ENCODE measurements at places on chromosomes 4 and X. TPM values are rescaled to one million over a fixed set of nuclear protein-coding genes. Genes with fewer than 3 reads are reported as not detected.

USP17L24 gene
- not detected for total RNA-seq

MAGEA6 gene
- not detected for total RNA-seq

- no peak for DNase-seq
These were observed 116.3 kb downstream of the STOX2 start for GRCh38 chr4:184021389-184021788.

- DNase-seq, result no peak
These were observed at the start of gene SLC26A1 for GRCh38 chr4:993111-994029. Gene SLC26A1 (minus strand): TSS chr4:993404. CDS start chr4:991703, 1,701 bp downstream.

GRCh38 chr4:78767350-78767749 is 8.8 kb upstream of the BMP2K start:
- DNase-seq, result no peak

DNA sequence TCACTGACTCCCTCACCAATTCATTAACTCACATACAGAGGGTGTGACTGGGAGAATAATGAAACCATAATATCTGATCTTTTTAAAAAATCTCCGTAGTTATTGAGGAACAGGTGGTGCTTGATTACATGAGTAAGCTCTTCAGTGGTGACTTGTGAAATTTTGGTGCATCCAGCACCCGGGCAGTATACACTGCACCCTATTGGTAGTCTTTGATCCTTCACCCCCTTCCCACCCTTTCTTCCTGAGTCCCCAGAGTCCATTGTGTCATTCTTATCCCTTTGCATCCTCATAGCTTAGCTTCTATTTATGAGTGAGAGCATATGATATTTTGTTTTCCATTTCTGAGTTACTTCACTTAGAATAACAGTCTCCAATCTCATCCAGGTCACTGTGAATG is 1143.8 kb downstream of the PCDH19 start:
- DNase-seq, result no peak

DNA sequence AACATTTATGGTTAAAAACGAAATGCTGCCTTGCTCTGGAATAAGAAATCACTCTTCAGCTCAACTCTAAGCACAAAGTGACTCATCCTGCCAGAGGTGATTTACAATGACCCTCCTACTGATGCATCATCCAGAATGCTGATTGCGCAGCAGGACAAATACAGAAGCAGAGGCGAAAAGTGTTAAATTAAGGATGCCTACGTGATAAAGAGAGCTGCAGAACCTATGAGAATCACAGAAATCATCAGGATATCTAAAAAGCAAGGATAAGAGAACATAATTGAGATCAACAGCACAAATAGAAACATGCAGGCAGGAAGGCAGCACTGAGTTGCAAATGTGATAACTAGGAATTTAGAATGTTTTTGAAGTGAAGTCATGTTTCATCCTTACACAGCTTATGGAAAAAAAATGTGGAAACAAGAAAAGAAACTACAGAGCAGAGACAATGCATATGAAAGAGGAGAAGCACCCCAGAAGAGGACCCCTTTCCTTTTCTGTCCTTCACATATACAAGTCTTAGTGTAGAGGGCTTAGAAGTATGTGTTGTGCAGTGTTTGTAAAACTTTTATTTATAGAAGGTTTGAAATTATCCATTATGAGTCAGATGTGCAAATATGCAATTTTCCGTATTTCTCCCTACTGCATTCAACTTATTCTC is 188.4 kb downstream of the SLC7A11 start:
- no peak for DNase-seq

DNA sequence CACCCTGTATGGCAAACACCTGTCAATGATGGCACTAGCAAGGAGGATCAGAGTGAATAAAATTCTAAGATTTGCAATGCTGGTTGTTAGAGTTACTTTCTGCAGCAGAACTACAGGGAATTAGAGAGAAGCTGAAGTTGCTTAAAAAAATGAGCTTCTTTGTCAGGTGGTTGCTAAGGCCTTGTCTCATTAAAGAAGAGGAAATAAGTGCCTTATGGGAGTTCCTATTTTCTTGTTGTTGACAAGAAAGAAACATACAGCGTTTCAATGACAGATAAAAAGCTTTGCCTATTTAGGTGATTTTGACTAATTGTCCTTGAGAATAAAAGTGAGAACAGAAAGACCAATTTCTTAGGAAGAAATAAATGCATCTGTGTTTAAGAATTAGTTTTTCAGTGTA is 106.0 kb upstream of the ARHGAP24 start:
- no peak for DNase-seq

DNA sequence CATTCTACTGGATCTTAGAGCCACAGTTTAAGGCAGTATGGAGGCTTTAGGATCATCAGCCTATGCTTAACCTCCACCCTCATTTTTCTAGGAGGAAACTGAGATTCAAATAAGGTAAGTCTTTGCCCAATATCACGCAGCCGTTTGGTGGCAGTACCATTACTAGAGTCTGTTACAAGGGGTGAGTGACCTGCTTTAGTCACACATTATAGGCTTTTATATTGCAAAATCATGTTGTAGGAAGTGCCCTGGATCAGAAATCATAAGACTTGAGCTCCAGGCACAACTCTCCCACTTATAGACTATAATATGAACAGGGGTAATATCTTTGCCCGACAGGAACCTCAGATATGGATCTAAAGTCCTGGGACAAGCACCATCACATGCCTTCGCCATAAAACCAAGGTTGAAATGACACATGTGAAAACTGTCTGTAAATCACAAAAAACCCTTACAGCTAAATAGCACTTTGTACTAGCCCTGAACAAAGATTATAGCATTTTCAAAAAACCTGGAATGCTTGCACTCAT is 19.2 kb downstream of the HPSE start:
- no peak for DNase-seq

DNA sequence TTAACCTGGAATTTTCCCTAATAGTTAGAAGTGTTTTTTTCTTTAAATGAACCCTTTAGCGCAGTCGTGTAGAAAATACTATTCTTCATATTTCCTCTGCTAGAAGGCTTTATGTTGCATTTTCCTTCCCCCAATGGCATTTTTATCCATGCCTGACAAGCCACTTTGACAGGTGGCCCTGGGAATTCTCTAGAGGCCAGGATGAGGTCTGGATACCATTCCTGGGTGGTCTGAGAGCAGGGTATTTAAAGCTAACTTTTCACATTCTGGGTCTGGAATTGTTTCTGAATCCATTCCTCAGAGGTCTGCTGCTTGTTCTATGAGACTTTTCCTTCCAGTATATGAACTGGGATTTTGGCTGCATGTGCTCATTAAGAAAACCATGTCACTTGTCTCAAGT is 31.2 kb upstream of the PDGFRA start:
- no peak for DNase-seq

DNA sequence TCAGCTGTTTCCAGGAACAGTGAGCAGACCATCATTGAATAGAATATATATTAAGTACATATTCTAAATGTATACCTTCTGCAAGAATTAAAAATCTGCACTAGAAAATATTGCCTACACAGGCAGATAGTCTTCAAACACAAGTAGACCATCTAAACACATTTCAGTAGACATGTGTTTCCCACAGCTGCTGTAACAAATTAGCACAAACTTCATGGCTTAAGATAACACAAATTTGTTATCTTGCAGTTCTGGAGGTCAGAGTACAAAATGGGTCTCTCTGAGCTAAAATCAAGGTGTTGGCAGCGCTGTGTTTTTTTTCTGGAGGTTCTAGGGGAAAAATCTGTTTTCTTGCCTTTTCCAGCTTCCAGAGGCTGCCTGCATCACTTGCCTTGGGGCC is 42.7 kb downstream of the SH3RF1 start:
- DNase-seq, result no peak

DNA sequence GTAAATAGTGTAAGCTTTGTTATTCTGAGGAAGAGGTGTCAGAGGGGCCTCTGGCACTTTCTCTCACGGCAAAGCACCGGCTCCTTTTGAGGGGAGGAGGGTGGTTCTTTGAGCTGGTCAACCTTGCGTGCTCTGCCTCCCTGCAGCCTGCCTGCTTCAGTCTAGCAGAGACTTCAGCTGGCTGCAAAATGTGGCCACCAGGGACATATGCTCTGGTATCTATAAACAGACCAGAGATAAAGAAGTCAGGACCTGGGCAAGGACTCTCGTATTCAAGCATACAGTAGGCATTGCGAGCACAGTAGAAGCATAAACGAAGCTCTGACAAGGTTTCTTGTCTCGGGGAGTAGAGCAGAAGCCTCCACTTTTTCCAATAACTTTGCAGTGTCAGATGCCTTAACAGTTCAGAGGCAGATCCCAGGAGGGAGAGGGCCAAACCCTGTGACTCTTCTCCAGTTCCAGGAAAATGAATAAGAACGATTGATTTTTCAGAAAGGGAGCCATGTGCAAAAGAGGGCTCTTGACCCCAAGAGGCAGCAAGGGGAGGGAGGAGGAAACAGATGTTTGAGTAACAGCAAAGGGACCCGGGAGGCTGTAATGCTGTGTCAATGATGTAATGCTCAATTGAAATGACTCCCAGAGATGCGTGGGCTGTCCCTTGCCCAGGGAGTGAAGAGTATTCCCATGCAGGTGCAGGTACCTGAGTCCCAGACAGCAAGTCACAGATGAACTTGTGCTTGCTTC is 57.9 kb upstream of the TEX13D start:
- DNase-seq, result no peak

SUPT20HL2 gene
- total RNA-seq, result not detected

GRCh38 chr4:145487631-145488030 is 6.0 kb downstream of the SMAD1 start:
- no peak for DNase-seq

- no peak for DNase-seq
These were observed 1597.1 kb downstream of the ADGRL3 start for GRCh38 chr4:62797221-62797620.

BEX2 gene
- total RNA-seq, result 29.4 TPM

DNA sequence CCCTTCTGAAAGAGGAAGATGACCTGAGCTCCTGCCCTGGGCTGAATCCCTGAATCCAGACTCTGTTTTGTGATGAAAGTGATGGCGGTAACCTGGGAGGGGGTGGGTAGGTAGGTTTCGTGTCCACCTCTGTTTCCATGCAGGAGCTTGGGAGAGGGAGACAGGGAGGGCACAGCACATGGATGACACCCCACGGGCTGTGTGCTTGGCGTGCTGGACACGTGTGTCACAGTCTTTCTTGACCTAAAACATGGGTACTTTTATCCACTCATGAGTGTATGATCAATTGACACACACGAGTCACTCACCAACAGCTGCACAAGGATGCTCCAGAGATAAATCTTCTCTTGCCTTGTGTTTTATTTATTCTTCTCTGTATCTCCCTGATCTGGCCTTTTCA is 111.5 kb downstream of the DHRSX start:
- no peak for DNase-seq

DNA sequence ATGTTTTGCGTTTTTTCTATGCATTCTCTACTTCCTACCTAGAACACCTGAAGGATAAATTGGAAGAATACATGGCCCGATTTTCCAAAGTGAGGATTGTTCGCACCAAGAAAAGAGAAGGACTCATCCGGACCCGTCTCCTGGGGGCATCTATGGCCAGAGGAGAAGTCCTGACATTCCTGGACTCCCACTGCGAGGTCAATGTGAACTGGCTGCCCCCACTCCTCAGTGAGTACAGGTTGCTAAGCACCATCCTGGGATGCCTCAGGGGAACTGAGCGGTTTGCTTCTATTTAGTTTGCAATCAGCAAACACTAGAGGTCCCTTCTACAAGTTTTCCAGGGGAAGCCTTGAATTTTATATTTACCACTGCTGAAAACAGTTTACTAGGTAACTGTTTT is 359.3 kb upstream of the GALNT7 start:
- DNase-seq, result no peak

PRRG1 gene
- total RNA-seq, result 15.2 TPM

TXK gene
- total RNA-seq, result 1.6 TPM

SHISA3 gene
- total RNA-seq, result 0.33 TPM

DNA sequence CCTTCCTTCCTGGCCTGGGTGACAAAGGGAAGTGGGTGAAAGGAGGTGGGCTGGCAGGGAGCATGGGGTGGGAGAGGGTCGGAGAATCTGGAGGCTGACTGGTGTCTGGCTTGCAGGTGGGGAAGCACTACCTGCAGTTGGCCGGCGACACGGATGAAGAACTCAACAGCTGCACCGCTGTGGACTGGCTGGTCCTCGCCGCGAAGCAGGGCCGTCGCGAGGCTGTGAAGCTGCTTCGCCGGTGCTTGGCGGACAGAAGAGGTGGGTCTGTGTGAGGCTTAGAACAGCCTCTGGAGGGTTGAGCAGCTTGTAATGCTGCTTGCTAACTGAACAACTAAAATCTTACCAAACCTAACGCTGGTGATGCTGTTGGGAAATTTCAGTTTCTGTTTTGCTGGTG is 19.2 kb downstream of the WFS1 start:
- no peak for DNase-seq

MXRA5 gene
- 2.1 TPM for total RNA-seq

GRCh38 chr4:152795891-152796290 is 16.1 kb downstream of the ARFIP1 start:
- no peak for DNase-seq

ASB5 gene
- total RNA-seq, result not detected

DNA sequence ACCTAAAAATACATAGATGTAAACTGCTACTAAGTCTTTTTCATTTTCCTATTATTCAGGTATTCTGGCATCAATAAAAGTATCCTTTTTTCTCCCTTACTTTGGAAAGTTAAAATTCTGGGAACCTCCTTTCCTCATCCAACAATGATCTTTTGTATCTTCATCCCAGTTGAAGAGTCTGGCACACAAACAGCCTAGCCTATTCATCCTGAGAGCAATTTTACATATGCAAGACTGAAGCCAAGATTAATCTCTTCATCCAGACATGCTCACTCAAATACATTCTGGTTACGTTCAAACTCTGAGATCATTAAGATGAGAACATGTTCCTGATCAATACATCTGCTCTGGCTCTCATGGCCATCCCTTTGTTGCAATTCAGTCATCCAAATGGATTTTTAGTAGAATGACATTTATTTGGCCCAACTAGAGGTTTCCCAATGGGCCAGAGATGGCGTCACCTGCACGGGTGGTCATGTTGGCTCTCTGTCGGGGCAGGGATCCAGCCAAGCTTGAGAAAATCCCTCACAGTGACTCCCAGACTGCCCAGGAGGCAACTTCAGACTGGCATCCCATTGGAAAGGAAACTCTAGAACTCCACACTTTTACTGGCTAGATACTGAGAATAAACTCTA is 135.3 kb upstream of the VCX2 start:
- DNase-seq, result no peak

NUP62CL gene
- total RNA-seq, result 8.5 TPM

UGT2B10 gene
- total RNA-seq, result not detected

GRCh38 chr4:173046818-173047217 is 121.8 kb upstream of the GALNT7 start:
- no peak for DNase-seq

SPARCL1 gene
- 371 TPM for total RNA-seq

GRCh38 chrX:1248331-1249061 is 20.1 kb upstream of the CSF2RA start:
- DNase-seq, result no peak

IL13RA2 gene
- 0.32 TPM for total RNA-seq

DNA sequence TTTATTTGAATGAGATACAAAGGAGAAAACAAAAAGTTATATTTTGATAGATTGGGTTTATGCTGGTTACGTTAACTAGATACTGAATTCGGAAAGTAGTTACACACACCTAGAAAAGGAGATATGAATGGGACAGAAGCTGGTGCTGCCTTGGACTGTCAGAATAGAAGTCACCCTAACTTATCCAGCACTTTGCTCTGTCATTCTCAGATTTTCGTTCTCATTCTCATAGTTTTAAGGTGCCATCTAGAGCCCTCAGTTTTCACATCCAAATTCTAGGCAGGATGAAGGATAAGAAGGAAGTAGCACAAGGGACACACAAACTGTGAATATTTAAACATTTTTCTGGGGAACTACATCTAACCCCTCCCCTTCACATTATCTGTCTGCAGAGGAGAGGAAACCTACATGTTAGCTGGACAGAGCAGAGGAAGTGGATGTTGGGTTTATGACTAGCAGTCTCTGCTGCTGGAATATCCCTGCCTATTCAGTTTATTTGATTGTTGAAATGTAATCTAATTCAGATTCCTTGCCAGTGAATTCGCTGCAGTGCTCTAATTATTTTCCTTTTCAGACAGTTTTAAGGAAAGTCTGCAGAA is 521.9 kb downstream of the FAT4 start:
- DNase-seq, result no peak

All from breast epithelium (tissue), 4 donors.